ENCODE measurements at places on chromosomes 6 and 20. TPM values are rescaled to one million over a fixed set of nuclear protein-coding genes. Genes with fewer than 3 reads are reported as not detected.

The FILIP1 gene
- 17.8 TPM for polyA plus RNA-seq

The RAD21L1 gene
- not detected for polyA plus RNA-seq

The BAG2 gene
- 13.0 TPM for polyA plus RNA-seq

The KIAA0408 gene
- polyA plus RNA-seq = 27.5 TPM

The NOX3 gene
- polyA plus RNA-seq = not detected

The RIPOR3 gene
- 15.1 TPM for polyA plus RNA-seq

The MUC22 gene
- polyA plus RNA-seq = not detected

The SLC17A2 gene
- polyA plus RNA-seq = not detected

The HAO1 gene
- not detected for polyA plus RNA-seq

The MUCL3 gene
- polyA plus RNA-seq = not detected

The MRAP2 gene
- 8.5 TPM for polyA plus RNA-seq

The MYLK2 gene
- polyA plus RNA-seq = 29.4 TPM

The HDAC2 gene
- polyA plus RNA-seq = 157 TPM
